Stimulated activated CD4-positive, alpha-beta T cell treated with anti-CD3 and anti-CD28 coated beads, Interleukin-4, amount 100 ng/mL, for 4 hours (primary cell): ENCODE measurements at places on chromosomes 5 and 9.

GRCh38 chr5:100659080-100659795 is 124.1 kb downstream of the FAM174A start:
- no peak for DNase-seq

GRCh38 chr5:129689045-129689444 is 58.8 kb upstream of the MINAR2 start:
- DNase-seq: no peak

DNA sequence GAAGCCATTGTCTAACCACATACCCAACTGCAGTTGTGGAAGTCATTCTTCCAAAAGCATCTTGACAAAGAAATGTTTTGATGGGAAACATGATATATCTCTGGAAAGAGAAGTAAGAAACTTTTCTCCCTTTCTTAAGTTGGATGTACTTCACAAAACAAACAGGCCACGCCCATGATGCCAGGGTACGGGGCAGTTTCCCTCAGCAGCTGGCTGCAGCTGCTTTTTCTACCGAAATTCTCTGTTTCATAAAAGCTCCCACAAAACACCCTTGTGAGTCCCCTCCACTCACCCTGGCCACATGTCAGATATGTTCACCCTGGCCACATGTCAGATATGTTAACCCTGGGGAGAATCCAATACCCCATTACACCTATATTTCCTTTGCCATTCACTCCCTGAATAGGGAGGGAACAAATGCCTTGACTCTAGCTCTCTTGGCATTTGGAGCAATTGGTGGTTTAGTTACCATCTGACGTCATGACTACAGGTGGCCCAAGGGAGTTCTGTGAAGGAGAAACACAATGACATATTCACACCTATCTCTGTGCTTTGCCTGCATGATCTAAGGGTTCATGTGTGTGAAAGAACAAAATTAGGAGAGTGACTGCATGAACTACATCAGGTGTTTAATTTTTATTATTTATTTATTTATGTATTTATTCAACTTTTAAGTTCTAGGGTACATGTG is 103.0 kb downstream of the AOPEP start:
- no peak for DNase-seq

- no peak for DNase-seq
These were observed 93.5 kb upstream of the TNPO1 start for GRCh38 chr5:72722792-72723452.

GRCh38 chr9:32677931-32678330 is 42.5 kb upstream of the TAF1L start:
- no peak for DNase-seq

DNA sequence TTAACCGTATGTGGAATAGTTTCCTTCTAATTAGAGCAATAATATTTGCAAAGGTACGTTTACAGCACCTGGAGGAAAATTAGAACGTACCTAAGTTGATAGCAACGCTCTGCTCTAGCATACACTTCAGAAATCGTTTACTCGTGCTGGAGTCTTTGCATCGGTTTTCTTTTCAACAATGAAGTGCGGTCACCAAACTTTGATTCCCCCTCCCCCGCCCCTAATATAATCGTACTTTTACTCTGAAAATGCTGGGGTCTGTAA is 506 bp downstream of the ADAMTS19 start:
- DNase-seq: no peak

DNA sequence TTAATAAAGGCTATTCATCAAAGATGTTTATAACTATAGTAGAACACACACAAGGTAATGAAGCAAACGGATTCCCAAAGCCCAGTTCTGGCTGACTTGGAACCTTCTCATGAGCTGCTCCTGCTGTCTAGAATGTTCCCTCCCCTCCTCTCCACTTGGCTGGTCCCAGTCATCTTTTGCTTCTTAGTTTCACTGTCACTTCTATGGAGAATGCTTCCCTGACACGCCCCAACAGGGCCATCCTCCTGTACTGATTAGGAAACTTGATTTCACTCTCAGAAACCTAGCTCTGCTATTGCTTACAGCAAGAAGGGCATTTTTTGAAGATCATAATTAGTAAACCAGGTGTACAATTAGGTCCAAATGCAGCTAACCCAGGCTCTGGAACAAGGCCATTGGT is 3.2 kb upstream of the RAPGEF1 start:
- DNase-seq: no peak

DNA sequence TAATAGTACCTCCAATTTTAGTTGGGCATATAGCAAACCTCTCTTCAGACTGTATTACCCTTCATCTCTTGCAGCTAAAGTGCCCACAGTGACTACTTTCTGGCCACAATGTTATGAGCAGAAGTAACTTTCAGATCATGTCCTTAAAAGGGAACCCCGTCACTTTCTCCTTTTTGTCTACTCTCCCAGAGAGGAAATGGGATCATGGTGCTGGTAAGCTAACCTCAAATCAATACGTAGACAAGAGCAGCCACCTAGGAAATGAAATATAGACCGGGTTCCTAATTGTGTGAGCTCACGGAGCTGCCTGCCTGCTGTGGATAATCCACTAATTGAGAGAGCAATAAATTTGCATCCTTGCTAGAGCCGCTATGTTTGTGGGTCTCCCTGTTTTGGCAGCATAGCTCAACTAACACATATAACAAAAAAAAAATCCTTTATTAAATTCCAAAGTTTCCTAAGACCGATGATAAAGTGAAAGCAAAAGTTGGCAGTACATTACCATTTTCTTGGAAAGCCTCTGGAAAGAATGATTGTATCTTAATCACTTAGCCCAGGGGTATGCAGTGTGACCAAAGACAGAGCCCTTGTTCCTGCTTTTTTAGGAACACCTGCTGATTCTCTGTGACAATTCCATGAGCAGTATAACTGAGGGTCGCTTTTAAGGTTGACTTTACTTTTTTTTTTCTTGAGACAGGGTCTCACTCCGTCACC is 5.6 kb upstream of the IL7R start:
- no peak for DNase-seq

GRCh38 chr5:159947708-159948358 is 31.6 kb downstream of the ADRA1B start:
- DNase-seq: no peak

DNA sequence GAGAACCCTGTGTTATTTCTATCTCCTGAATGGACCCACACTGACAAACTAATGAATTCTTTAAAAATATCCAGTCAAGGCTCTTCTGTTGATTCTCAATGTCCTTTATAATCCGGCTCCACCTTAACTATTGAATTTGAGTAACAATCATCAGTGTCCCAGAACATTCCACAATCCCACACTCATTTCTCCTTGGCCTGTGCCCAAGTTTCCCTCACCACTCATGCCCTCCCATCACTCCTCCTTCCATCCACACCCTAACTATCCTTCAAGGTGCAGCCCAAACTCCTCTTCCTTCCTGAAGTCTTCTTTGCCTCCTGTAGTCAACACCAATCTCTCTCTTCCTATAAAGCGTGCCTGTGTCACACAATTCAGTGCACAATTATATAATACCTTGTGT is 106.1 kb downstream of the NUDT12 start:
- no peak for DNase-seq

GRCh38 chr5:59186623-59187022 is 603.7 kb downstream of the RAB3C start:
- no peak for DNase-seq

DNA sequence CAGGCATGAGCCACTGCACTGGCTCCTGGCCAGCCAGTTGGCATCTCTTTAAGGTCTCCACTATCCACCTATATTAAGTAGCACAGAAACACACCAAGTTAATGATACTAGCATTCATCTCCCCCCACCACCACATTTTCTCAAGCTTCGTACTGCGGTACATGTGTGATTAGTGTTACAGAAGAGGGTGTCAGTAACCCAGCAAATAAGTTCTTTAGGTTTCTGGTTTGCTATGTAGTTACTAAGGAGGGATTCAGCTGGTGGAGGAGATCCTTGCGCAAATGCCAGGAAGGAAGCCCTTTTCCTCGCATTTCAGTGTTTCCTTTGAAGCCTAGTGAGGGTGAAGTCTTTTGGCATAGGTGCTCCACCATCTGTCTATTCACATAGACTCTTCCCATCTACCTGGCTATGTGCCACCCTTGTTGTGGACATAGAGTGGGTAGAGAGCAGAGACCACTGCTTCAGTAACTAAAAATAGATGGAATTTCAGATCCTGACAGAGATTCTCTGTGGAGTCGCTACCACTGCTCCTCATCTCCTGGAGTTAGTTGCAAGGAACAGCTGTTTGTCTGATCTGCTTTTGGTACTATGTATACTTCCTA is 16.7 kb downstream of the UBE2D2 start:
- DNase-seq: no peak

DNA sequence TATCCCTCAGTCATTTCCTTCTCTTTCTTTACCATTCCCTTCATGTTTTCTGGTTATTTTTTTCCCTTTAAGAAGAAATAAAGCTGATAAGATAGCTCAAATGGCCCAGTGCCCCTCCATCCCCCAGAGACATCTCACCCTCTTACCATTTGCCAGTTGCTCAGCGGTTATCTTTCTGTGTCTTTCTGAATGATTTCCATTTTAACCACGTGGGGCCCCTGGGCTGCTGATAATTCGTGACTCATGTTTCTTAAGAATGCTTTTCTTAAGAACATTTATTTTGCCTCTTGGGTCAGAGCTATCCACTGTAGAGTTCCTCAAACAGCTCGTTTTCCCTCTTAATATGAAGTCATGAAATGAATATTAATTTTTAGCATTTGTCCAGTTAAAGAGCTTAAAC is 147.8 kb downstream of the MAST4 start:
- DNase-seq: no peak

GRCh38 chr5:76291305-76292077 is 111.6 kb upstream of the IQGAP2 start:
- DNase-seq: no peak

- no peak for DNase-seq
These were observed 14.2 kb upstream of the RGS3 start for GRCh38 chr9:113449376-113449775.

DNA sequence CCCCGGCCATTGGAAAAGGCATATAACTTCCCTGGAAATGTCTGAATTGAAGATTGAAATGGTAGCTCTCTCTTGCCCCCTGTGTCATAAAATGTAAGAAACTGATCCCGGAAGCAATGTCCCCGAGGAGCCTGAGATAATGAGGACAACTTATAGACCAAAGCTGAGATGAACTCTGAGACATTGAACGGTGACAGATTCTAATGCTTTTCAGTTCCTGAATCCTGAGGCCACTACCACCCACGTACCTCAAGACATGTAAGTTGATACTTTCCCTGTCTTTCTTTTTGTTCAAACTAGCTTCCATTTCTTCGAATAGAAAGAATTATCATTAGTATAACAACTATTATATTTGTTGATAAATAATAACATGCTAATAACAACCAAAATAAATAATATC is 51.0 kb downstream of the KIF4B start:
- no peak for DNase-seq

DNA sequence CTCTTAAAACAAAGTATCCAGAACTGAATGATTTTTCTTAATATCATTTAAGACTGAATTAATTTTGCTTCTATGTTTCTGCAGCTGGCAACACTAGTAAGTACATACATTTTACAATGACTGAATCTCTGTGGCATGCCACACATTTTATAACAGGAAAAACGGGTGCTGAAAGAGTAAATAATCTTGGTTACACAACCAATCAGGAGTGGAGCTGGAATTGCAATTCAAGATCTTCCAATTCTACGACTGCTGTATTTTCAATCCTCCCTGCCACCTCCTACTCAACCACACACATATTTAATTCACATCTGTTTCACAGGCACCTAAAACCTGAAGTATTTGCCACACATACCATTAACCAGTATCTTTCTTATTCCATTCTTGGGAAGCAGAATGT is 52.7 kb upstream of the NR5A1 start:
- no peak for DNase-seq

GRCh38 chr9:76552751-76553455 is 93.9 kb downstream of the GCNT1 start:
- no peak for DNase-seq

DNA sequence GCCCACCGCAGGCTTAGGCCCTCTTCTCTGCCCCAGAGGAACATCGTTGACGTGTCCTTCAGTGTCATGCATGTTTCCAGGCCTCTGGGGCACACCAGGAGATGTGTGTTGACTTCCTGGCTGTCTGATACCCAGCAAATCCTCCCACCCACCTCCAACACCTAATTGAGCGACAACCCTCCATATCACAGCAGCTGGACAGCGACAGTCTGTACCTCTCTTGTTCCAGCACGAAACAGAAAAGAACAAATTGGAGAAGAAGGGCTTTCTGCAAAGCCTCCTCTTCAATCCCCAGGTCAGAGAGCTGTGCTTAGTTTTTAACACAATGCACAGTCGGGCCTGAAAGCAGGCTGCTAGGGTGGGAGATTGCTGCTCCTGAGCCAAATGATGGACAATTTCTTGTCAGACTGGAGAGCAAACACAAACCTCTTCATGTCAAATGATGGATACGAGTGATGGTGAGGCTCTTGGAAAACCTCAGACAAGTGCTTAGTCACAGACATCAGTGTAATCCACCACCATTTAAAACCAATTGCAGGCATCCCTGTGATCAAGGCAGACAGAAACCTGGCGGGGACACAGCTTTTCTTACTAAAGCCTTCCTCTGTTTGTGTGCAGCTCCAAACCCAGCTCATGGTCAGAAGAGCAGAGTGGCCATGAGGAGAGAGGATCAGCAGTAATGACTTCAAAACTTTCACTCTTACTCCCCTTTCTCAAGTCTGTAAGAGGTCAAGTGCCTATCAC is 110.6 kb downstream of the EBF1 start:
- no peak for DNase-seq

DNA sequence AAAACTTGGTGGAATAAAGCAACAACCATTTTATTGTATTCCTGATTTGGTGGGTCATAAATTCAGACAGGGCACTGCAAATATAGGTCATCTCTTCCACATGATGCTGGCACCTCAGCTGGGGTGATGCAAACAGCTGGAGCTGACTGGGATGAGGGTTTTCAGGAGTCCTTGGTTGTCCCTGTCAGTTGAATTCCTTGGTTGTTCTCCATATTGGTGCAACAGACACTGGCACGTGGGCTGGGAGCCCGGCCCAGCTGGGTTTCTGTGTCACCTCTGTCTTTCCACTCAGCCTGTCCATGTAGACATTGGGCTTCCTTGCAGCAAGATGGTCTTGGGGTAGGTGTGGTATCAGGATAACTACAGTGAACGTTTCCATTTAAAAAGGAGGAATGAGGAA is 518.0 kb upstream of the MEF2C start:
- no peak for DNase-seq

- DNase-seq: no peak
These were observed 101.4 kb upstream of the SPEF2 start for GRCh38 chr5:35516271-35516670.

- DNase-seq: peak; percentile 65
These were observed 2.0 kb downstream of the BRD3 start for GRCh38 chr9:134065612-134066419.

GRCh38 chr5:171897231-171897630 is 109.2 kb downstream of the FBXW11 start:
- no peak for DNase-seq

GRCh38 chr9:12463641-12464040 is 229.5 kb upstream of the TYRP1 start:
- DNase-seq: no peak
